Suppressor macrophage treated with lipopolysaccharide for 4 hours (primary cell): ENCODE measurements at places on chromosomes 2 and 18.

- DNase-seq = no peak
Observed at GRCh38 chr2:70489165-70489564, 64.5 kb downstream of the TGFA start.

GRCh38 chr2:218216336-218216673 is 684 bp upstream of the ARPC2 start:
- DNase-seq = no peak

DNA sequence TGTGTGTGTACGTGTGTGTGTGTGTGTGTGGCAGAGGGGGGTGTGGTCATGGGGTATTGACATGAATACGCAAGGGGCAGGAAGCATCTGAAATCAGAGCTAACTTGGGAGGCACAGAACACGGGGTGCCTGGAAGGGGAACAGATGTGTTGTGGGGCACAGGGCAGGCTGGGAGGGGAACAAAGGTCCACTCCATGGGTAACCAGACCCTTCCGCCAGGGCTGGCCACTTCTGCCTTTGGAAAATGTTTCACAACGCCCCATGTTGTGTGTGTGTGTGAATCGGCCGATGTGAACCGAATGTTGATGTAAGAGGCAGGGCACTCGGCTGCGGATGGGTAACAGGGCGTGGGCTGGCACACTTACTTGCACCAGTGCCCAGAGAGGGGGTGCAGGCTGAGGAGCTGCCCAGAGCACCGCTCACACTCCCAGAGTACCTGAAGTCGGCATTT is at the start of gene SLC11A1:
TSS of gene SLC11A1 (plus strand) at position 358 of the 451 bp plus-strand sequence. CDS start 96 bp downstream, outside the sequence.
- DNase-seq = peak; percentile 93

DNA sequence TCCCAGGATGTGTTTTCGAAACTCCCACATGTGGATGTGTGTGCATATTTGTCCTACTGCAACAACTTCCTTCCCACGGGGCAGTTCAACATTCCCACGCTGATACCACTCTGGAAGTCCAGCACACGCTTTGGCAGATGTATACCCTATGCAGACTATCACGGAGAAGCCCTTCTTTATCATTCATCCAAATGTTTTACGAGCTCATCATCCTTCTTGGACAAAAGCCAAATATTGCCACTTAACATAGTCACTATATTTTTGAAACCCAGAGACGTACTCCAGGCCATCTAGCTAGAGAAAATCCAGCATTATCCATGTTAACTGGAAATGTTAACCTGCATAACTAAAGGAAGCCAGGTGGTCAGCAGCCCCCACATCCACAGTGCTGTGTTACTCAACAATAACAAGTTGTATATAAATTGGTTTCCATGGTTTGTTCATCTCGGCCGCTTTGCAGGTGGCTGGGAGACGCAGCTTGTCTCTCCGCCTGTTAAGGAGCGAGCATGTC is 131.5 kb downstream of the ZNF532 start:
- no peak for DNase-seq

GRCh38 chr2:214014551-214015220 is 396.2 kb upstream of the VWC2L start:
- no peak for DNase-seq

DNA sequence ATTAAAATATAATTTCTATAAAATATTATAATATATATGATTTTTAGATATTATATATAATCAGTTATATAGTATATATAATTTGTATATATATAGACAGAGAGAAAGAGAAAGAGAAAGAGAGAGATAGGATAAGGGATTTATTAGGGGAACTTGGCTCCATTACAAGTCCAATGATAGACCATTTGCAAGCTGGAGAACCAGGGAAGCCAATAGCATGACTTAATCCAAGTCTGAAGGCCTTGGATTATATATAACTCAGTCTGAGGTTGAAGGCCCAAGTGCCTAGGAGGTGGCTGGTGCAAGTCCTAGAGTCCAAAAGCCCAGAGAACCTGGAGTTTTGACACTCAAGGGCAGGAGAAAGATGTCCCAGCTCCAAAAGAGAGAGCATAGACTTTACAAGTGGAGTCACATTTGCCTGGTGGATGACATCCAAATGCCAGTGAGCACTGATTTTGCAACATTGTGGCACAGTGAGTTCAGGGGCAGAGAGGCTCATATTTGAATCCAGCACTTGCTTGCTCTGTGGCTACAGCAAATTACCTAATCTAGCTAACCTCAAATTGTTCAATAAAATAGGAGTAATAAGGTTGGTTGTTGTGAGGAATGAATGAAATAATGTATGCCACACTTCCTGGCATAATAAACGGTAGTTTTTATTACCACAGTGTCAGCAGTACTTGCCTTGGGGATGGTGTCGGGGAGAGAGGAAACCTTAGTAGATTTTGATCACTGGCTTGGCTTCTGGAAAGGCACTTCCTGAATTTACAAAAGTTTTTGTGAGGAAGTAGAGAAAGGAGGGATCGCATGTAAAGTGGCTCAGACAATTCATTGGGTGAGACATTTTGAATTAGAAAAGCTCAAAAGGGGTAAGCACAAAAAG is 69.6 kb upstream of the CD28 start:
- peak; percentile 57 for DNase-seq

GRCh38 chr2:220509966-220510365 is 882.5 kb downstream of the SLC4A3 start:
- DNase-seq = no peak

DNA sequence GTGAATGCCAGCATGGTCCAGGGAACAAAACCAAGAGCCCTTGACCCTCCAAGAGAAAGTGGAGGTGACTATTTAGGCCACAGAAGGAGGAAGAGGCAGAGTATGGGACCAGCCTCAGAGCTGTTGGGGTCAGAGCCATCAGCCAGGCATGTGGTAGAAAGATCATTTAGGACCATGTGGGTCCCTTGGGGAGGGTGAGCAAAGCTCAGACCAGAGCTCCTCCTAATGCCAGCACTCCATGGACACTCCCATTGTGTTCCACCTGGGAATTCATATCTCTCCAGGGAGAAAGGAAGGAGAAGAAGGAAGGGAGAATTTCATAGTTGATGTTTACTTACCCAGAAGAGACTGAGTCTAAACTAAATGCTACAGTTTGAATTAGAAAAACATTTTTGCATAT is 73.2 kb downstream of the CYBRD1 start:
- no peak for DNase-seq

- peak; percentile 25 for DNase-seq
Observed at GRCh38 chr2:30511122-30512083, 64.4 kb downstream of the LCLAT1 start.

- peak; percentile 30 for DNase-seq
Observed at GRCh38 chr2:85888020-85888683, 638 bp downstream of the ST3GAL5 start.

GRCh38 chr2:75166491-75166890 is 32.8 kb downstream of the TACR1 start:
- peak; percentile 23 for DNase-seq

- DNase-seq = no peak
Observed at GRCh38 chr2:100009743-100010142, 132.6 kb downstream of the AFF3 start.

GRCh38 chr2:149055751-149056150 is 17.3 kb downstream of the LYPD6B start:
- no peak for DNase-seq

GRCh38 chr18:50602466-50602865 is 42.6 kb downstream of the MAPK4 start:
- DNase-seq = no peak

GRCh38 chr18:24372279-24372872 is 25.2 kb downstream of the OSBPL1A start:
- no peak for DNase-seq

DNA sequence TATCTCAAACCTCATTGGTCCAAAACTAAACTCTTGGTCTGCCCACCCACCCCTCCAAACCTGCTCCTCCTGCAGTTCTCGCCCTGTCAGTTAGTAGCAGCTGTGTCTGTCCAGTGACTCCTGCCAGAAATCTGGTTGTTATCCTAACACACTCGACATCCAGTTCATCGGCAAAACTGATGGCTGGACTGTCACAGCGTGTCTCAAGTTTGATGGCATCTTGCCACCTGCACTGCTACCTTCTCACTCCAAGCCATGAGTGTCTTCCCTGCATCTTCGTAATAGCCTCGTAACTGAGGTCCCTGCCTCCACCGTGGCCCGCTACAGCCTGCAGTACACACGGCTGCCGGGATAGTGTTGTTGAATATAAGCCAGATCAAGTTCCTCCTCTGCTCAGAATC is 470.1 kb upstream of the RAB12 start:
- no peak for DNase-seq
